ENCODE measurements at places on chromosomes 3 and 15. TPM values are rescaled to one million over a fixed set of nuclear protein-coding genes. Genes with fewer than 3 reads are reported as not detected.

Gene TRH
- total RNA-seq: not detected

Gene P2RY1
- 0.28 TPM for total RNA-seq

Gene SLC2A2
- not detected for total RNA-seq

Gene C3orf62
- 9.4 TPM for total RNA-seq

Gene CX3CR1
- not detected for total RNA-seq

Gene XIRP1
- not detected for total RNA-seq

Gene NEO1
- total RNA-seq: 13.2 TPM

Gene CLDN11
- total RNA-seq: not detected

DNA sequence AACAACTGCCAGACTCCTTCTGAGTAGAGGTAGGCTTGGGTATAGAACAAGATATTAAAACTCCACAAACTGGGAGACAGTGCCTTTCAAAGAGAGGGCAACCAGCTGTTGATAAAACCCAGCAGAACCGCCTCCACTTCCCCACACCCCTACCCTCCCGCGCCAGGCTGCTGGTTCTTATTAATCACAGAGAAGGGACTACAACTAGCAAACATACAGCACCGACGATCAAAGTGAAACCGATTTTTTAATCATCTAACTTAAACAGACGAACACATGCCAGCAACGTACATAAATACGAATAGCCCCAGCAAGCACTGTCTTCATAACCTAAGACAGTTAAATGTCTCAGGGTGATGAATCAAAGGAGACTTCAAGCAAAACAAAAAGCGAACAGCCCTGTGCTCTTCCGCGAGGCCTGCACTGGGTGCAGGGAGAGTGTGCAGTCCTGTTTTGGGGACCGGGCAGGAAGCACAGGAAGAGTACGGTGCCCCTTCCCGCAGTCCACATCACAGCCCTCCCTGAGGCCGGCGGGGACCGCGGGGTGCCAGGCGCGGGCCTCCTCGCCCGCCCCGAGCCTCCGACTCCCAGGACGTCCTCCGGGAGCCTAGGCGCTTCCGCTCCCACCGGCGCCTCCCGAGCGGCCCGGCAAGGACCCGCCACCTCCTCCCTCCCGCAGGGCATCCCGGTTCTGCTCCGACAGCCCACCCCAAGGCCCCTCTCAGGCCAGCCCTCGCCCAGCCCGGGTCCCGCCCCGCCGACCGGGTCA lies 75.1 kb upstream of the VGLL4 start:
- DNase-seq: peak; percentile 60
- H3K27ac ChIP-seq: peak overlapping the region; percentile 85
- H3K4me3 ChIP-seq: peak overlapping the region; percentile 98
- H3K4me1 ChIP-seq: peaks cover 12% of the 10 kb centered on the region
- no peaks in the 10 kb centered on the region for H3K27me3 ChIP-seq

DNA sequence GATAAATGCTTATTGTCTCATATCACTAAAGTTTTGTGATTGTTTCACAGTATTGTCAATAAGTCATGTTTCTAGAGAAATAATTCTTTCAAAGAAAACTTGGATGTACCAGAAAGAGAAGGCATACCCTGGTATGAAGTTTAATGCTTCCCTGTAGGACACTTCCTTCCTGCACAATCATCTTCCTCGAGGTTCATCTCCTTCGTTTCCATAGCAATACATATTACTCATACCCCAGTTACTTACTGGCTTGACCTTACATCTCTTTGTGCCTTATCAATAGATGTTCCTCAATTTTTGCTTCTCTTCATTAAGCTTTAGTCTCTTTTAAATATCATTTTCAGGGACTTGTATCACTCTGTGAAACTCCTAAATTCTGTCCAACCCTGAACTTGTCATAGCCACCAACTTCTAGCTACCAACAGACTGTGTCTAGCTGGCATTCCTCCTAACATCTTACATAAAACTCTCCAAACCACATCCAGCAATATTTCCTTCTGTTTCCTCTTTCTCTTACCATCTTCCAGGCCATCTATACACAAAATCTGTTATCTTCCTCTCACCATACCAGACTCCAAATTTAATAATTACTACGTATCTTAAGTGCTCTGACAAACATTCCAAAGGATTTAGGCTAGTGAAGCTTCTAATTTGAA lies 134.3 kb downstream of the GADL1 start:
- H3K36me3 ChIP-seq: no peaks in the 10 kb centered on the region
- H3K4me3 ChIP-seq: no peak overlapping the region
- H3K27me3 ChIP-seq: no peaks in the 10 kb centered on the region
- no peaks in the 10 kb centered on the region for H3K4me1 ChIP-seq
- no peak overlapping the region for H3K27ac ChIP-seq

DNA sequence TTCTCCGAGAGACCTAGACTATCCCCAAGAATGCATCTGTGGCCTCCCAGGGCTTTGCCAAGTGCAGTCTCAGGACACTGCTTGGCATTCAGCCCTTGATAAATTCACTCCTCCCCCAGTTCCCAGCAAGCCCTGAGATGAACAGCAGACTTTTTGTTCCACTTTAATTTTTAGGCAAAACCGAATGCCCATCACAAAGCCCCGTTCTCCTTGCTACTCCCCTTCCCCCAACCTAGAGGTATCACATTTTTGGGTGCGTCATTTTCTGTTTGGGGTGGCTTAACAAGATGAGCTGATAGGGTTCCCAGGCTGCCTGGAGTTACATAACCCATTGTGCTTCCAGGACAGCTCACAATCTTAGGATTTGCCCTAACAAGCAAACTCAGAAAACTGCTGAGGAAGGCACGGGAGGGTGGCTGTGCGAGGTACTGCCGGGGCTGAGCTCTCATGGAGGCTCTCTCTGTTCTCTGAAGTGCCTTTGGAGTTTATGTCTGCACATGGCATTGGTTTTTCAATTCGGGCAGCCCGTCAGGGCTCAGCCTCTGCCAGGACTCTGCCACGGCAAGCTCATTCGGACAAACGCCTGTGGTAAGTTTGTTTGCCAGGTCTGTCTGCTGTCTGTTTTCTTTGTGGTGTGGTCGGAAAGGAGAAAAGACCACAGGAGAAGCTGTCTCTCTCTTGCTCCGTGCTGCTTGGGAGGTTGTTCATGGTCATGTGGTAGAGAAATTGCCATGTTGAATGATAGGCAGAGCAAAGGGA lies at the start of gene TRAK1:
Gene TRAK1, plus strand, starts transcription at position 385 of the 759 bp plus-strand sequence. Its CDS starts 113 bp downstream, at position 498.
- peak; percentile 91 for DNase-seq
- peak within 1 kb of the TSS; percentile 70 for H3K4me3 ChIP-seq
- no peaks in the 10 kb centered on the region for H3K27me3 ChIP-seq

DNA sequence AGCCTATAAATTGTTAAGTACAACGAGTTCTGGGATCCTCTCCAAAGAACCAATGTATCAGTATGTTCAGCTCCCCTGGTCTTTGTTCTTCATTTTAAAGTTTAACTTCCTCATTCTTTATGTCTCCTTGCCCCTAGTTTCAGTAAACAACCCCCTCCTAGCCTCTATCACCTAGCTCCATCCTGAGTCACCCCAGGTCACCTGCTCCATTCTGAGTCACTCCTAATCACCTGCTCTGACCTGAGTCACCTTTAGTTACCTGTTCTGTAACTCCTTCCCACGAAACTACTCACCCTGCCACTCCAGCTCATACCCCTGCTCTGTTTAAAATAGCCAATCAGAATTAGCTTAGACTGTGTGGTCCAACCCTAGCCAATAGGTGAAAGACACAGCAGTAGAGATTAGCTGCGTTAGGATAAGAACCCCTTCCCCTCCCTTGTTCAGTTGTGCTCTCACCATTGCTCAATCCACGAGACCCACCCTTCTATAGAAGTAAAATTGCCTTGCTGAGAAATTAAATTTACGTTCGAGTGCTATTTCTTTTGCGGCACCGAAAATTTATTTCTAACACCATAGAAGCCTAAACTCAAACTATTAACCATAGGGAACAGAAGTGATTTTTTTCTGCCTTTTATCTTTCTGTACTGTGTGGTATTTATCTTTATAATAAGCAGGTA lies 245.0 kb upstream of the ADAMTS9 start:
- H3K27me3 ChIP-seq: no peaks in the 10 kb centered on the region
- no peak overlapping the region for H3K27ac ChIP-seq
- peaks cover 13% of the 10 kb centered on the region for H3K4me1 ChIP-seq
- no peaks in the 10 kb centered on the region for H3K36me3 ChIP-seq

GRCh38 chr3:151895478-151896241 lies 22.2 kb downstream of the SUCNR1 start:
- H3K4me3 ChIP-seq: no peak overlapping the region
- no peaks in the 10 kb centered on the region for H3K27me3 ChIP-seq
- no peaks in the 10 kb centered on the region for H3K36me3 ChIP-seq
- no peak overlapping the region for H3K27ac ChIP-seq
- peaks cover 11% of the 10 kb centered on the region for H3K4me1 ChIP-seq

DNA sequence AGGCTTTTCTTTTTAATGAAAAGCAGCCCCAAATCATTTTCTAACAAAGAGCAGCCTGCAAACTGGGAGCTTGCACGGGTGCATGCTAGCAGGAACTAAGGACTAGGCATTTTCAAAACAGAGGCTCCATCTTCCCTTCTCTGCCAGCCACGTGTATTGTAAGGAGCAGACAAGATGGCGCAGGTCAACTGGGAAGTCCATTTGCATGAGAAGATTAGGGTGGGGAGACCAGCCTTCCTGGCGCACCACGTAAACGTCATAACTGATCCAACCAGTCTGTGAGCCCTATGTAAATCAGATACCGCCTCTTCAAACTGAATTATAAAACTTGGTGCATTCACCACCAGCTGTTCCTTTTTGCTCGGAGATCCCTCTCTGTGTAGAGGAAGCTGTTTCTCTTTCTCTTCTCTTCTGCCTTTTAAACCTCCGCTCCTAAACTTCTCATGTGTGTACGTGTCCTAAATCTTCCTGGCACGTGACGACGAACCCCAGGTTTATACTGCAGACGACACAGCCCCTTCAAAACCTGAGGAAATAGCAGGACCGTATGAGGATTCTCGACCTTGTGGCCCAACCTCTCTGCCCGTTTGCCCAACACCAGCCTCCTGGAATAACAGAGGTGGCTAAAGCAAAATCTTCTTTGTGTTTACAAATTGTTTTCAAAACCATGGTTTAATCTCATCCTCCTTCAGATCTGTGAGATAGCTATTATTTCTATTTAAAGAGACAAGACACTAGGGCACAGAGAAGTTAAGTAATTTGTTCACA lies 26.4 kb upstream of the SLC30A4 start:
- peaks cover 14% of the 10 kb centered on the region for H3K4me1 ChIP-seq
- no peak for DNase-seq
- peak overlapping the region; percentile 76 for H3K27ac ChIP-seq
